Cardiac septum (tissue), 1 donor: ENCODE measurements at places on chromosomes 4 and X. TPM values are rescaled to one million over a fixed set of nuclear protein-coding genes. Genes with fewer than 3 reads are reported as not detected.

MAGEA10 gene
- total RNA-seq, result not detected

DDX53 gene
- total RNA-seq, result not detected

KLHL13 gene
- 15.5 TPM for total RNA-seq

TCEAL7 gene
- 6.4 TPM for total RNA-seq

TEC gene
- total RNA-seq, result 3.1 TPM

NLGN4X gene
- total RNA-seq, result 2.0 TPM

OCIAD1 gene
- 137 TPM for total RNA-seq

MMRN1 gene
- 2.5 TPM for total RNA-seq

HTR2C gene
- not detected for total RNA-seq

PDE5A gene
- 20.0 TPM for total RNA-seq

MAGEB2 gene
- not detected for total RNA-seq

AREG gene
- 7.8 TPM for total RNA-seq

DBET gene
- total RNA-seq, result 0.05 TPM

CHRDL1 gene
- 3.7 TPM for total RNA-seq

HGFAC gene
- total RNA-seq, result 0.38 TPM

ART3 gene
- total RNA-seq, result 57.0 TPM

CT45A10 gene
- total RNA-seq, result not detected

LRIT3 gene
- not detected for total RNA-seq

F11 gene
- 0.35 TPM for total RNA-seq

PAGE4 gene
- not detected for total RNA-seq

NMU gene
- total RNA-seq, result not detected

ZFYVE28 gene
- total RNA-seq, result 4.4 TPM
